CD14-positive monocyte (primary cell): ENCODE measurements at places on chromosomes 6 and 20. TPM values are rescaled to one million over a fixed set of nuclear protein-coding genes. Genes with fewer than 3 reads are reported as not detected.
A peak's percentile ranks its signal among the peaks of the same experiment; 100 is the strongest.

DNA sequence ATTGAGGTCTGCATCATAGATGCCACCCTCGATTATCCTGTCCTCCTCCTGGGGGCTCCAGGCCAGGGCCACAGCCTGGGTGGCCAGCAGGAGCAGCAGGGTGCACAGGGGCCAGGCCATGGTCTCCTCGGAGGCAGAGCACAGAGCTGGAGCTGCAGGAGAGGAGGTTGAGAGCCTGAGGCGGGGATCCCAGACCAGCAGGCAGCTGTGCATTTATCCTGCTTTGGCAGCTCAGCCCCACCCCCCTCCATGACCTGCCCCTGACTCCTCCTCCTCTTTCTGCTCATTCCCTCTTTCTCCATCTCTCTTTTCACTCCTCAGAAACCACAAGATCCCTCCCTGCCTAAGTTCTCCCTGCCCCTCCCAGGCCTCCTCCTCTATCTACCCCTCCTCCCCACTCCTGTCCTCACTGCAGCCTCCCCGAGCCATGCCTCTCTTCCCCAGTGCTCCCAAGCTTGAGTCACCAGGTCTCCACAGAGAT is at the start of gene CST2:
CST2 (minus strand) TSS at position 189 of the 481 bp plus-strand sequence; CDS start at position 120, 69 bp downstream.
- H3K4me1 ChIP-seq: no peaks in the 10 kb centered on the region
- no peaks in the 10 kb centered on the region for H3K36me3 ChIP-seq
- no peak within 1 kb of the TSS for H3K4me3 ChIP-seq
- H3K27me3 ChIP-seq: no peaks in the 10 kb centered on the region
- no peak within 1 kb of the TSS for H3K27ac ChIP-seq

TINAG gene
- polyA plus RNA-seq: not detected

- peaks cover 13% of the 10 kb centered on the region for H3K36me3 ChIP-seq
- H3K27me3 ChIP-seq: no peaks in the 10 kb centered on the region
- peak; percentile 32 for DNase-seq
Observed at GRCh38 chr6:31582230-31582643, at the start of gene LTB. Gene LTB (minus strand): TSS chr6:31582424. CDS start chr6:31582417, 7 bp downstream.

OOEP gene
- polyA plus RNA-seq: not detected
